SK-N-SH treated with all-trans-retinoic acid at 6 μM for 48 hours (cell line): ENCODE measurements at places on chromosomes 5 and 9.

DNA sequence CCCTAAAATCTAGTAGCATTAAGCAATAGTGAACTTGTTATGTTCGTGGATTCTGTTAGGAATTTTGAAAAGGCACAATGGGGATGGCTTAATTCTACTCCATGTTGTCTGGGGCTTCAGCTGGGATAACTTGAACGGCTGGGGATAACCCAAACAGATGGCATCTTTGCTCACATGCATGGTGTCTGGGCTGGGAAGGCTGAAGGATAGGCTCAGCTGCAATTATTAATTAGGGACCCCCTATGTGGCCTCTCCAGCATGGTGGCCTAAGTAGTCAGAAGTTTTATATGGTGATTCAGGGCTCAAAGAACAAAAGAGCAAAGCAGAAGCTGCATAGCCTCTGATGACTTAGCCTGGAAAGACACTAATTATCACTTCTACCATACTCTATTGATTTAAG is 551.1 kb downstream of the PSAT1 start:
- ATAC-seq, result no peak

DNA sequence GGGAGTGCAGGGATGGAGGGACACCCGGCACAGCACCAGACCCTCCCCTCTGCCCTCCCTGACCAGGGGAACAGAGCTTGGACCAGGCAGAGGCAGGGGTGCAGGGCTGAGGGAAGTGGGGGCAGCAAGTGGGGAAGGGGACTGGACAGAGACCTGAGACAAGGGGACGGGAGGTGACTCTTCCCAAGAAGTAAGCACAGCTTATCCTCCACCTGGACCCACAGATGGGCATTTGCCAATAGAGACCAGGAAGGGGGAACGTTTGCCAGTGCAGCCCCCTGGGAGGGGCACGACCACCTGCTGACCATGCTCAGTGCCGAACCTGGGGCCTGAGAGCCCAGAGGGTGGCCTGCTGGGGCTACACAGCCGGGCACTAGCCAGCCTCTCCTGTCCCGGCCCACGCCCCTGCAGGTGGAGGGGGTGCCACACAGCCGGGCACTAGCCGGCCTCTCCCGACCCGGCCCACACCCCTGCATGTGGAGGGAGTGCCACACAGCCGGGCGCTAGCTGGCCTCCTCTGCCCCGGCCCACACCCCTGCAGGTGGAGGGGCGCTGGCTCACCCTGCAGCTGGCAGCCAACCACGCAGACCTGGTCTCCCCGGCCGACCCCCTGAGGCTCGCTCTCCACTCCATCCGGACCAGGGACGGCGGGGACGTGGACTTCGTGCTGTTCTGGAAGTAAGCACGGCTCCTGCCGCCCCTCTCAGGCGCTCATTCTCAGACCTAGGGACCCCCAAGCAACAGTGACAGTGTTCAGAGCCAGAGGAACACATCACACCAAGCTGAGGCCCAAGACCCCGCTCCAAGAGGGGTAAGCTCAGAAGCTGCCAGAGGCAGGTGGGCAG is 24.3 kb downstream of the GLT6D1 start:
- no peak for ATAC-seq

DNA sequence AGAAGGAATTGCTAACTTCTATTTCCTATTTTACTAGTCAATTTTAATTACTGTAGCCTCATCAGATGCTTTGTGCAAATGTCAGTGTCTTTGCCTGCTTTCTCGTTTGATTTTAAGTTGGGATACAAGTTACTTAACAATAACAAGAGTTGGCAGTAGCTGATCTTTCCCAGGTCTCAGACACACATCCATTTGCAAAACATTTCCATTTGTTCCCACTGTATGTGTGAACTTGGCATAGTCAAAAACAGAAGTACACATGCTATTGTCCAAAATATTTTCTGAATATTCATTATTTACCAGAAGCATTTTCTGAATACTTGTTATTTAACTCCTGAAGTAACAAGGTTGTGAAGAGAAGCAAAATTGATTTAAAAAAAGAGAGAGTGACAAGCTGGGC is 35.0 kb upstream of the NAA35 start:
- no peak for ATAC-seq

- no peak for ATAC-seq
Measured at GRCh38 chr5:100800562-100800961, 102.5 kb downstream of the ST8SIA4 start.

- ATAC-seq, result 0 out of 3 replicates have a peak, but pooled peaks have one; percentile 28
Measured at GRCh38 chr5:90201923-90202322, 207.6 kb downstream of the CETN3 start.
